ENCODE measurements at places on chromosomes 11 and 22. TPM values are rescaled to one million over a fixed set of nuclear protein-coding genes. Genes with fewer than 3 reads are reported as not detected.

DNA sequence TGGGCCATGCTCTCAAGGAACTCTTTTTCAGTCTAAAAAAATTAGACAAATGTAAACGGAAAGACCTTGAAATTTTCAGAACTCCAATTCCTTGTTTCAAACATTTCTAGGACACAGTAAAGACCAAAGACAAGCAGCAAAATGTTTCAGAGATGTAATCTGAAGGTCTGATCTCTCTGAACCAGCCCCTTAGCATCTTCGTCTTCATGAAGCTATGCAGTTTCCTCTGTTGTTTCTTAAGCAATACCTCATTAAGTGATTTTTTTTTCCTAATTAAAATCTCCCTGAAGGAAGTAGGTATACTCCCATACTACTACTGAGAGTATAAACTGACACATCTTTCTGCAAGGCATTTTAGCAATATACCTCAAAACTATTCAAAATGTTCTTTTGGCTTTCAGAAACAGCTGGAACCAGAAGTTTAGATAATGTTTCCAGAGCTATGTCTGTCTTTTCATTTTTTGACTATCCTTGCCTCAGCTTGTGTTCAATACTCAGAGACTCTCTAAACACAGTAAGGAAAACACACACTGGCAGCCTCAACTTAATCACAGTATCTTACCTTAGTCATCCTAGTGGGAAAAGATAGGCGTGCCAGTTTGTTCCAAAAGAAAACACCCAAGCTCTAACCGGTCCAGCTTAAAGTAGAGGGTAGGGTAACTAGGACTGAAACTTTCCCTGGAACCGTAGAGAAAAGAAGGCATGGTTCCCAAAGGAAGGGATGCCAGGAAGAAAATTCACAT is 25.1 kb downstream of the SBF2 start:
- no peak for DNase-seq

DNA sequence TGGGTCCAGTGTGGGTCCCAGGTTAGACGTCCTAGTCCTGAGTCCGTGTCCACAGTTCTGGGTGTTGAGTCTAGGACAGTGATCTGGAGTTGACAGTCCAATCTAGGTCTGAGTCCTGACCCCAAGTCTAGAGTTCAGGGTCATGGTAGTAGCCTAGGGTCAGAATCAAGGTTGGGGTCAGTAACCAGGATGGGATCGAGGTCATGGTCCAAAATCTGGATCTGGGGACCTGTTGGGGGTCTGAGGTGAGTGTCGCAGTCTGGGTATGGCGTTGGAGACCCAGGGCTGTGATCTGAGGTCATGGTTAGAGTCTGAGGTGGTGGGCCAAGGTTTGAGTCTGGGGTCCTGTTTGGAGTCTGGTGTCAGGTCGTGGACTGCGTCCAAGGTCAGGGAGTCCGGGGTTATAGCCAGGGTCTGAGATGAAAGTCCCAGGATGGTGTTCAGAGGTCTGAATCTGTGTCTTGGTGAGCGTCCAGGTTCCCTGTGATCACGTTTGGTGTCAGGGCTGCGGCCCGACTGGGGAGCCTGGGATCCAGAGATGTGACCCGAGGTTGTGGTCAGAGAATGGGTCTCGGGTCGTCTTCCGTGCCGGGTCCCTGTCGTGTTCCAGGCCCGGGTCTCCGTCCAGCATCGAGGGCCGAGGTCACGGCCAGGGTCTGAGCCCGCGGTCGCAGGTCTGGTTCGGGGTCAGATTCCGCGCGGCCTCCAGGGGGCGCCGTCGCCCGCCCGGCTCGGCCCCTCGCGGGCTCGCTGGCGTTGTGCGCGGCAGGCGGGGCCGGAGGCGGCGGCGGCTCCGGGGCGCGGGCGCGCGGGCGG is 432 bp upstream of the GRK2 start:
- peak; percentile 74 for DNase-seq

The SLC2A11 gene
- 12.1 TPM for total RNA-seq

The DGAT2 gene
- total RNA-seq = 2.6 TPM

DNA sequence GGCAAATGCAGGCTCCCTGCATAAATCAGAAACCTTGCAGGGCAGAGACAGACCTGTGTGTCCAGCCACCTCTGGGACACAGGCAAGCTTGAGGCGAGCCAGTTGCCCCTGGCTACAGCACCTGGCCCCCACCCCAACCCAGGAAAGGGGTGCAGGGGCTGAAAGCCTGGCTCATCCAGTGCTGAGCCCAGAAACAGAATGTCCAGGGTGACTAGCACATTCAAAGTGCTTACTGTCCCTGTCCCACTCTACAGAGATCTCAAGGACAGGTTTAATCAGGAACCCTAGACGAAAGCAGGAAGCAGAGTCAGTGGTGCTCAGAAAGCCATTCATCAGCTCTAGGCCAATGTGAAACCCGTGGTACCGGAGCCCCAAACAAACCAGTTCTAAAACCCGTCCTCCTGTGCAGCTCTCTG is 31.9 kb downstream of the PLEKHA7 start:
- DNase-seq = no peak

DNA sequence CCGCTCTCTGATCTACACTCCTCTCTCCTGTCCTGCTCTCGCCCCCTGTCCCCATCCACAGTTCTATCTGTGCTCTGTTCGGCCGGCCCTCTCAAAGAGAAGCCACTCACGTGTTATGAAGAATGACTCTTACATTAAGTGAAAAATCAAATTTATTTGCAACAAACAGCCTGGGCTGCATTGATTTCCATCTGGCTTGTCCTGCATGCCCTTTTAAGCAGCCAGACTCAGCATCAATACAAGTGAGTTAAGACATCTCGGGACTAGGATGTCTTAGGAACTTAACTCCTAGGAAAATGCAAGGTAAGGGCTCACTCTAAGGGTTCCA is 373.5 kb downstream of the TENM4 start:
- DNase-seq = no peak

DNA sequence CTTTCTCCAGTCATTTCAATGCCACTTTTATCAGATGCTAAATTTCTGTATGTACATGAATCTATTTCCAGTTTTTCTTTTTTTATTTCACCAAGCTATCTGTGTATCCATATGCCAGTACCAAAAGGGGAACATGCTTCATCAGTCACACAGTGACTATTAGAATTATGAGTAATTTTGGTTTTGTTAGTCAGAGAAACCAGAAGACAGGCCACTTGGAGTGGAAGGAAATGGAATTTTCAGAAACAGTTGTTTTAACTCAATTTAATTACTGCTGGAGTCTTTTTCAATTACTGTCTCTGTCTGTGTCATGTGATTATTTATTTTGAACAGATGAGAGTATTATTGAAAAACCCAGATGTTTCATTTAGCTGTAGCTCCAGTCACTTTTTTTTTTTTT is 84.6 kb upstream of the ANO3 start:
- DNase-seq = no peak

- DNase-seq = no peak
These were observed 324.2 kb downstream of the DCDC1 start for GRCh38 chr11:31045335-31045734.

DNA sequence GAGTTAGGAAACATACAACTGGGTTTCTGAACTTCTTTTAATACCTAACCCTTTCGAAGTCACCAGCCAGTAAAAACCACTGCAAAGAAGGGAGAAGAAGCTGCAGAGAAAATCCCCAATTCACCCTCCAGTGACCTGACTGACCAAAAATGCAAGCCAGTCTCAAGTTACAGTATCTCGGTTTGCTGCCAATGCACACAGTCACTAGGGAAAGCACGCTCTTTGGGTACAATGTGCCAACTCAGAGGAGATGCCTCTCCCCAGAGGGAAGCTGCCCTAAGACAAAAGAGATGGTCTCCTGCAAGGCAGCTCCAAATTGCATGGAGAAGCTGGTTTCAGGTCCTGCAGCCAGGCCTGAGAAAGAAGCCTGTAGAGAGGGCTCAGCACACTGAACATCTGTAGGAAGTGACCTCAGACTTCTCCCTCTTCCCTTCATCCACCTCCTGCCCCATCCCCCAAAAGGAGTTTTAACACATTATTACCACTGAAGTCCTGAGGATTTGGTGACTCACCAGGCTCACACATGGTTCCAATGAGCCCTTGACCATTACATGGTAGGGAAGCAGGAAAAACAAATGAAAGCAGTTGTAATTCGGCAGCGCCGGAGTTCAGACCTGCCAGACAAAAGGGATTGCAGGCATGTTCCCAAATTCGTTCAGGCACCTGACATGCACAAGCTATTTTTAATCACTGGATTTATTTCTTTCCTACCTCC is 90.1 kb downstream of the ETS1 start:
- DNase-seq = peak; percentile 29

DNA sequence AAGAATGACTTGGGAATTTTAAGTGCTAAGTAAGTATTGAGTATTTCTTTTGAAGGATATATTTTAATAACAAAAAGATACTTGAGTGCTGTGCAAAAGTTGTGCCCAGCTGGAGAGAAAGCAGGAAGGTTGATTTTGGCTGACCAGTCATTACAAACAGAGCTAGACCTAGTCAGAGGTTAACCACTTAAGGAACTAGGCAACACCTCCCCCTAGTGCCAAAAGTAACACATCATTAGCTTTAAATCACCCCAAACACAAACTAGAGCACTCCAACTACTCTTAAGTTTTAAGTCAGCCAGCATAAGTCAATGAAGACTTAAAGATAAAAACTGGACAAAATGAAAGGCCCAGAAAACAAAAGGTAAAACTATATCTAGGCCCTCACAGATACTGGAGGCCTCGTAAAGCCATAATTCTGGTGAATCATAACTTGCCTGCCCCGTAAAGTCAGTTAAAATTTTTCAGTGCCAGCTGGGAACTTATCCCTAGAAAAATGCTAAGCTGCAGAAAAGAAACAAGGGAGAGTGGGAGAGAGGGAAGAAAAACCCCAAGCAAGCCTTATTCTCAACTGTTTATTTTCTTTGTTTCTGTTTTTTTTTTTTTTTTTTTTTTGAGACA is 4.6 kb downstream of the TMEM9B start:
- DNase-seq = peak; percentile 34

The C11orf52 gene
- total RNA-seq = 4.0 TPM

The TREH gene
- not detected for total RNA-seq

The SPI1 gene
- total RNA-seq = not detected

DNA sequence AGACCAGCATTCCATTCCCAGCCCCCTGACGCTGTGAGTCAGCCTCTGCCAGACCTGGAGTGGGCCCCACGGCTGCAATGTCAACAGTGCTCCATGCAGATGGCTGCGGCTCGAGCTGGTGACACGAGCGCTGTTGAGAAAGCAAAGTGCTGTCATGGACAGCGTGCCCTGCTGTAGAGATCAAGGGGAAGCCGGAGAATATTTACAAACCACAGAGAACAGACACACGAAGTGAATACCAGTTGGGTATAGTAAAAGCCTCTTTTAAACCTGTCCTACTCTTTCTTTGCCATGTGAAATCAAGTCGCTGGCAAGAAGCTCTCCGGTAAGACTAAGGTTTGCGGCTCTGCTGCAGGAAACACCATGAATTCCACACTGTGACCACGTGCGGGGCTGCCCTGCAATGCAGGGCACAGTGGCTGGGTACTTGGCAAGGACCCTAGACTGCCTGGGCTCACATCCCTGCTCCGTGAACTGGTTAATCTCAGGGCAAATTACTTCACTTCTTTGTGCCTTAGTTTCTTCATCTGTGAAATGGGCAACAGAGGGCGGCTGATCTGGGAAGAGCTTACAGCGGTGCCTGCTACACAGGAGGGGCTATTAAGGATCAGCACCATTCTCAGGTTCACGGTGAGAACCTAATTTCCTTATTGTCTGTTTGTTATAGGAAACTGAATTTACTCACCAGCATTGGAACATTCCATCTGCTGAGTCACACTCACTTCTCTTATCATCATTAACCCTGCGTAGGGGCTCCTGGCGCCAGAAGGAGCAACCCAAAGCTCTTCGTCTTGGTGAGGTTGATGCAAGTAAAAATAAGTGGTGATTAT is 27.8 kb upstream of the ELFN2 start:
- DNase-seq = no peak

DNA sequence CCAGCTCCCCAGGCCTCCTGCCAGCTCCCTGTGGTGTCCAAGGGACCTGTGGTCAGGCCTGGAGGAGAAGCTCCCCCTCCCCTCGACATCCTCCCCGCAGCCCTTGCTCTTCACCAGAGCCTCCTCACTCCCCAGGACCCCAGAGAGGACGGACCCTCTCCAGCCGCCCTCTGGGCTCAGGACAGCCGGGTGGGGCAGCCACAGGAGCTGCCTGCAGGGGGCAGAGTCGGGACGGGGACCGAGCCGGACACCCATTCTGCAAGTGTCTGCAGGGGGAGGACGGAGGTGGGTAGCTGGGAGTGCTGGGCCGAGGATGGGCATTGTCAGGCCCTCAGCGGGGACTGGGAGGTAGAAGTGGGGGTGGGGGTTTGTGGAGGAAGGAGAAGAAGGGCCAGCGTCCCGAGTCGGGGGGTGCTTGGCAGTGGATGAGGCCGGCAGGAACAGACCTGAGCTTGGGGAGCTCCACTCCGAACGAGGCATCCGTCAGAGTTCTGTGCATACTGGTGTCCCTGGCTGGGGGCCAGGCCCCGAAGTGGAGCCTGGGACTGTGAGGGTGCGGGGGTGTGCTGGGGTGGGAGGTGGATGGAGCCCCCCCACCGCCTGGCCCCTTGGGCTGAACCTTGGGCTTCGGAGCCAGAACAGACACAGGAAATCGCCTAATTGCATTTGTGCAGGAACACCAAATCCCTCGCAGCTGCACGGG is 15.2 kb downstream of the PRR33 start:
- DNase-seq = peak; percentile 77

- DNase-seq = no peak
These were observed 40.8 kb downstream of the CACNA1I start for GRCh38 chr22:39611360-39611759.

GRCh38 chr22:43424666-43425630 is 13.1 kb downstream of the MPPED1 start:
- DNase-seq = no peak

The APOL6 gene
- total RNA-seq = 0.07 TPM

DNA sequence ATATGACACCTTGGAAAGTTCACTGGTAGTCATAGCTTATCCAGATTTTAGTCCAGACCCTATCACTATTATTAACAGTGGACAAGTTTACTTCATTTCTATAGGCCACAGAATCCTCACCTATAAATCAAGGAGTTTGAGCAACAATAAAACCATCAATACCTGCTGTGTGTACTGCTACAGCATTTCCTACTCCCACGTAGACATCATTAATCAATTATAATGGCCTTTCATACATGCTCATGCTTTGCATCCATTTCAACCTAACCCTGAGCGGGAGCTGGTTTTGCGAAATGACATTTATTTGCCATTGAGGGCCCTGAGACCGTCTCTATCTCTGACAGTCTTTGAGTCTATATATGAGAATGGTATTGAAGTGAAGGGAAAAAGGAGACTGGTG is 312.3 kb downstream of the FAT3 start:
- DNase-seq = no peak

DNA sequence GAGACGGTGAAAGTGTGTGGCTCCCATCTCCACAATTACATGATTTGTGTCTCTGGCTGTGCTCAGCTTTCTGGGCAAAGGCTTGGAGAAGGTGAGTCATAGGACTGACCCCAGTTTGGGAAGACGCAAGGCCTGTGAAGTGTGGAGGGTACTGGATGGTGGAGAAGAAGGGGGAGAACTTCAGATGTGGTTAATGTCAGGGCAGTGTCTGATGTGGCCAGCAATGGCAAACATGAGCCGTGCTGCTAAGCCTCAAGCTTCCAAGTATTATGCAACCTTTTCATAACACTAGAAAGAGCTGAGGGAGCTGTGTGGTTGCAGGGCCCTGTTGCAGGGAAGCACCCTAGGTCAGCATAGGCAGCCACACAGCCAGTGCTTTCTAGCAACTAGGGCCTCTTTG is 110.9 kb downstream of the NTM start:
- DNase-seq = no peak
